GF-D8 (cell line): ENCODE measurements at places on chromosomes 12 and 14.

DNA sequence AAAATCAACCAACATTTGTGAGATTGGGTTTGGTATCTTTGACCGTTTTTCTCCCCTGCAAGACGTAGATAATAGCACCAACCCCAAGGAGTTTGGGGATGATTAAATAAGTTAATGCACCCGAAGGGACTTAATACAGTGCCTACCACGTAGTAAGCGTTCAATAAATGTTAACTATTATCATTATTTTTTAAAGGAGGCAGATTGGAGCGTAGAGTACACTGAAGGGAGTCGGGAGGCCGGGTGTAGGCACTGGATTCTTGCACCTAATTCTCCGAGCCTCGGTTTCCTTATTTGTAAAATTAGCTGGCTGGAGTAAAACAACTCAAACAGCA is 367 bp upstream of the FRS2 start:
- DNase-seq = no peak

DNA sequence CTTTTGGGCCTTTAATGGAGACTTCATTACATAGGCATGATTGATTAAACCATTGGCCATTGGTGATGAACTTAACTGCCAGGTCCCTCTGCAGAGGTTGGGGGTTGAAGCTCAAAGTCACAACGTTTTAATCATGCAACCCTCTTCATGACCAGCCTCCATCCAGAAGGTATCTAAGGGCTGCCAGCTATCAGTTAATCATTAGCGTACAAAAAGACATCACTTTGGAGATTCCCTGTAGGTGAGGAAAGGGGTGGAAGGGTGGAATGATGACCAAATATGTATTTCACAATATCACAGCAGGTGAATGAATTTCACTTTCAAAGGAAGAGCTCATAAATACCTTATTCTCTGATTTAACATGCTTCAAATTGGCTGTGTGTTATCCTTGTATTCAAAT is 92.0 kb downstream of the MIPOL1 start:
- DNase-seq = no peak

DNA sequence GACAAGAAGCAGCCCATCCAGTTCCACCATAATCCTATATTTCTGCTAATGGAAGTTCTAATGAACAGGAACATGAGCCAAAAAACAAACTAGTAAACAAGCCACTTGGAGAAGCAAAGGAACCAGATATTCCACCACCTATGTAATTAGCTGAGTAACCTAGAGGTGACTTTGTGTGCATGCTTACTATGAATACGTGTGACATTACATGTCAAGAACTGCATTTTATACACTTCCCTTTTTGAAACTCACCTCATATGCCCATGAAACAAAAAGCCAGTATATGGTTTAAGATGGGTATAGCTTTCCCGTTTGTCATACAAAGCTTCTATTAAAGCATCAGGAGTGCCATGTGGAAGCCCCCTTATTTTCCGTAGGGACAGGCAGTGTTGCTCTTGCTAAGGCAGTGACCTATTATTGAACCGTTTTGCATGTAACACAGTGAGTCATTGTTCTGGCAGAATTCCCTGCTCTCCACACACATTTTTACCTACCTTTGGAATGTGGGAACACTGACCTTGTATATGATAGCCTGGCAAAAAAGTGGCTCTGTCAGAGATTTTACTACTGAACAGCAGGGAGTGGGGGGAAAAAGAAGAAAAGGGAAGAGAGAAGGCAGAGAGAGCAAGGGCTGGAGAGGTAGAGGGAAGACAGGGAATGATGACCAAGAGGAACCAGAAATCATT is 34.8 kb upstream of the FRMD6 start:
- DNase-seq = no peak

DNA sequence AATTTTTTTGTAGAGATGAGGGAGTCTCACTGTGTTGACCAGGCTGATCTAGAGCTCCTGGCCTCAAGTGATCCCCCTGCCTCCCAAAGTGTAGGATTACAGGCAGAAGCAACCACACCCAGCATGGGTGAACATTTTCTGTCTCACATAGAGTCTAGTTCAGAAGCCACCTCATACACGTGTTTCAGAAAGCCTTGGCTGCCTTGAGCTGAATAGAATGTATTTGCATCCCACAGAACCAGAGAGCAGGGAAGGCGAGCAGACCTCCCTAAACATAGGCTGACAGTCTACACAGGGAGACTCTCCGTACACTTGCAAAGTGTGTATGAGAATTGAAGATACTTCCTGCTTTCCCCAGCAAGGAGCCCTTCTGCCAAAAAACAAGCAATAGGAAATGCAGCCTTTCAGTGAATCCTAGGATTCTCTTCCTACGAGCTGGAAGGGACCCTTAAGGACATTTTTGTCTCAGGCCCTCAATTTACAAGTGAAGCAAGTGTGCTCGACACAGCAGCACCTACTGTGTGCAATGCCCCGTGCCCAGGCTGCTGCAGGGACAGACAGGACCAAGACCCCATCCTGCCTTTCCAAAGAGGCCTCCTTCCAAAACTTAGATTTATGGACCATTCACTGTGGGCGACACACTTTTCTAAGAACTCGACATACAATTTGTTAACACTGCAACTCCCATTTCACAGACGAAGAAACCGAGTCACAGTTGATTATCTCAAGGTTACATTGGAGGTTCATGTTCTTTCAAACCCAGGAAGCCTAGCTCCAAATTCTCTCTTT is 11.2 kb downstream of the NUAK1 start:
- no peak for DNase-seq

GRCh38 chr12:43126652-43127375 is 425.2 kb downstream of the ADAMTS20 start:
- no peak for DNase-seq

- DNase-seq = no peak
Measured at GRCh38 chr12:121241156-121241970, 31.4 kb downstream of the P2RX4 start.

DNA sequence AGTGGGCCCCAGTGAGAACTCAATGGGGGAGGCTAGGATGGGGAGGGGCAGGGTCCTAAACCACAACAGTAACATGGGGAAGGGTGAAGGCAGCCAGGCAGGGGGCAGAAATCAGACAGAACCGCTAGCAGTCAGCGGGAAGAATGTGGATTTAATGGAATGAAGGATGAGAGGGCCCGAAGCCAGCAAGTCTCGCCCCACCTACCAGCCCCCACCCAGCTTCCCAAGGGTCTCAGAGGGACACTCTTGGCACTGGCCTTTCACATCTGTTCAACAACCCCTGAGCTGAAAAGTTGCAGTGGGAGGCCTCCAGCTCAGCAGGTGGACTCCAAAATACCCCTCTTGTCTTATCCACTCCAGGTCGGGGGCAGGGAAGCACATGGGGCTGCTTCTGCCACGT is 6.5 kb upstream of the SLC6A12 start:
- no peak for DNase-seq

DNA sequence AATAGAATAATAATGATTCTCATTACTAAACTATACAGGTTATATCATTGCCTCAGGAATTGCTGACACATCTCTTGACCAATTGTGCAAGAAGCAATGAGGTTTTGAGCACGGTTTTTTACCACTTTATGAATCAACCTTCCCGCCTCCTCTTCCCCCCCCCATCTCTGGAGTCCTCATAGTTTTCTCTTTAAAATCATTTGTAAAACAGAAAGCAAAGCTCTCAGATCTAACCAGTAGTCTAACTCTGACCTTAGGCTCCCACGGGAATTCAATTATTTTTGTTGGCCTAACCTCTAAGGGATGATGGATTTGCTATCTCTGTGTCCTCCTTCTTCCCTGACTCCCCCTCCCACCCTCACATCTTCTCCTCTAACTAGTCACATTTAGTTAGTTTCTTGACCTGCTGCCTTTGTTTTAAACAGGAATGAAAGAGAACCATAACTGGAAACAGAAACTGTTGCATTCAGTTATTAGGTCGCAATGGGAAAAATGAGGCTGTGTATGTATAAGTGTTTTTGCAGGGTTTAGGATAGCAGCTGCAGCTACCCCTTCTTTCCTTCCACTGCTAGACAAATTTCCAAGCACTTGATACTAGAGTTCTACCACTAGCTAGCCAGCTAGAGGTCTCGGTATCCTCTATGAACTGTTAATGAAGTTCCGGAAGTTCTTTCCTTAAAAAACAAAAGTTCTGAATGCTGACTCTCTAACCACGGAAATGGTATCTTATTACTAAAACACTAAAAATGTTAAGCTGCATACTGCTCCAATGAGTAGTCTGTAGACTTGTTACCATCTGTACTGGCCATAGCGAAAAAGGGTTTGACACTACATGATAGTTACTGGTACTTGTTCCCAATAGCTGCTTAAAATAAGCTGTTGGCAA is 65.4 kb downstream of the TAOK3 start:
- DNase-seq = peak; percentile 65

- DNase-seq = peak; percentile 30
Measured at GRCh38 chr12:2958432-2959191, 585 bp upstream of the TEAD4 start.

- no peak for DNase-seq
Measured at GRCh38 chr14:97456958-97457357, 659.8 kb downstream of the VRK1 start.

GRCh38 chr12:108840605-108841332 is 16.6 kb downstream of the SSH1 start:
- no peak for DNase-seq

- DNase-seq = no peak
Measured at GRCh38 chr12:109758426-109759420, 45.1 kb downstream of the FAM222A start.

DNA sequence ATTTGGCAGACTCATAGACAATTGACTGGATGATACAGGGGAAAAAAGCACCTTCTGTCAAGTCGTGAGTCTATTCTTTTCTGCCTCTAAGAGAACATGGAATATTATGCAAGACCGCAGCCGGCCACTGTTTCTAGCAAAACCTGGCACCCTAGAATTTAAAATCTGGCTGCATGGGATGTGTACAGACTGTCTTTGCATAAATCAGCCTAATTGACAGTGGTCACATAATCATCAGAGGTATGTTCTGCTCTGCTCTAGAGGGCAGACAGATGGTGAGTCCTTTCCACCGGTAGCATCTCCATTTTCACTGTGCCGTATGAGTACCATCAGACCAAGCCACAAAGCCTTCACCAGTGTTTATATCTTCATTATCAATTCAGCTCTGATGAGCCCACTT is 80.6 kb downstream of the KCNK10 start:
- DNase-seq = no peak

DNA sequence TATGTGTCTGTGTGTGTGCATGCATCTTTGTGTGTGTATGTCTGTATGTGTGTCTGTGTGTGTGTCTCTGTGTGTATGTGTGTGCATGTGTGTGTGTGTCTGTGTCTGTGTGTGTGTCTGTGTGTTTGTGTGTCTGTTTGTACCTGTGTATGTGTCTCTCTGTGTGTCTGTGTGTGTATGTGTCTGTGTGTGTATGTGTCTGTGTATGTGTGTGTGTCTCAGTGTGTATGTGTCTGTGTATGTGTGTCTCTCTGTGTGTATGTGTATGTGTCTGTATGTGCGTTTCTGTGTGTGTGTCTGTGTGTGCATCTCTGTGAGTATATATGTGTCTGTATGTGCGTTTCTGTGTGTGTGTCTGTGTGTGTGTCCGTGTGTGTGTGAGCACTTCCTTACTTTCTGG is 39.6 kb upstream of the SMOC1 start:
- no peak for DNase-seq

DNA sequence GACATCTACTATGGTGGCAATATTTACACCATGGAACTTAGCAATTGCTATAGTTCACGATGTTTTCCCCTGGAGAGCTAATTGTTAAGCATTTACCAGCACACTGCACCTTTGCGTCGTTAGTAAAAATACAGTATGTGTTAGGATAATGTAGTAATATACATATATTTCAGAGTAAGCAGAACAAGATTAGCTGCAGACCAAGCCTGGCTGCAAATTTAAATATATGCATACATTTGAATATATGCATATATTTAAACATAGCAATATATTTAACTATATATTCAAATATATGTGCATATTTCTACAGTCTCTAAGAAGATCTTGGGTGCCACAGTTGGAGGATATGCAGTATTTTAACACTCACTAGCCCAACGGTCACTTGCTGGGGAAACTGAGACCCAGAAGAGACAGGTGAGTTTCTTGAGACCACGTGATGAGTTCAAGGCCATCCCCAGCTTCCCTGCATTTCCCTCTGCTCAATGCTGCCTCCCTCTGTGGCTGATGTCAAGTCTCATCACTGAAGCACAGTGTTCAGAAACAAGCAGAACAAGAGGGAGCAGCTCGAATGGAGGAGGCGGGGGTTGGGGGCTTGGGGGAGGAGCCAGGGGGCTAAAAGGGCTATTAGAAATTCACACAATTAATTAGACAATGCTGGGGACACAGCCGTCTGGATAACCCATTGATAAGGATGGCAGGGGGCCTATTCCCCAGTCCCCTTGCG is 708.0 kb downstream of the MED13L start:
- DNase-seq = no peak

DNA sequence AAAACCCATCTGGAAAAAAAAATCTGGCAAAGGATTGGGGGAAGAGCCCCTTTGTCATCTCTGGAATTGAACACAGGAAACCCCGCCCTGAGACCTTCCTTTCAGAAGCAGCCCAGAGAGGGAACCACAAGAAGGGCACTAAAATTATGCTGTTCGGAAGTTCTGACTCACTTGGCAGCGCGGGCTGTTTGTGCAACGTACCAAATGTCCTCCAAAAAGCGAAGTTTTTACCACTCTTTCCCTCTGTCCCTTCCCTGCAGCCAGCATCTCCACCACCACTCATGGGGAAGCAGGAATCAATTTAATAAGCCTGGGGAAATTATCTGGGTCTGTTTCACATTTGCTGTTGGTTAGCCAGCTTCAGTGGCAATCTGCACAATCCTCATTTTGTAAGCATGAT is 3.2 kb upstream of the SYNE3 start:
- peak; percentile 39 for DNase-seq

GRCh38 chr14:91573894-91574837 is 64.1 kb upstream of the PPP4R3A start:
- DNase-seq = no peak
